Tongue (tissue), 3 donors: ENCODE measurements at places on chromosomes 7 and 10. TPM values are rescaled to one million over a fixed set of nuclear protein-coding genes. Genes with fewer than 3 reads are reported as not detected.

GRCh38 chr10:128001363-128001745 lies 94.5 kb downstream of the PTPRE start:
- DNase-seq = no peak

GRCh38 chr10:137031-137430 lies 1.8 kb downstream of the ZMYND11 start:
- peak; percentile 9 for DNase-seq

DNA sequence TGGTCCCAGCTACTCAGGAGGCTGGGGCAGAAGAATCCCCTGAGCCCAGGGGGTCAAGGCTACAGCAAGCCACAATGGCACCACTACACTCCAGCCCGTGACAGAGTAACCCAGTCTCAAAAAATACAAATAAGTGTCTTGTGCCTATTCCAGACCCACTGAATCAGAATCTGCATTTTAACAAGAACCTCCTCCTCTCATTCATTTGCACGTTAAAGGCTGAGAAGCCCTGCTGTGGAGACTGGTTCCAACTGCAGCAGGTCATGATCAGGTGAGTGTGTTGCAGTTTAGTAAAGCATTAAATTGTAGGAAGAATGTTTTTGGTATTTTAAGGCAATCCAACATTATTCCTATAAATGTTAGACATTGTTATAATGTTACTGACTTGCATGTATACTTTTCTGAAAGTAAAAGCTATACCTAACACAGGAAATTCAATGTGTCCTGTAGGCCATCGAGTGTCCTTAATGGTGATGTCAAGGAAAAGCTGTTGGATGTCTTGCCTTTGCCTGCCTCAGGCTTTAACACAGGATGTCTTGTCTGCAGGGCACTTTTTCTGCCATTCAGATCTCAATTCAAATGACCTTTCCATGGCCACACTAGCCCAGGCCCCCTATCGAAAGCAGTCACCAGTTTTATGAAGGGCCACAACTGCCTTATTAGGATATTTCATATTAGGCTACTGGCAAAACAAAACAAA lies 30.4 kb downstream of the MKRN1 start:
- no peak for DNase-seq

DNA sequence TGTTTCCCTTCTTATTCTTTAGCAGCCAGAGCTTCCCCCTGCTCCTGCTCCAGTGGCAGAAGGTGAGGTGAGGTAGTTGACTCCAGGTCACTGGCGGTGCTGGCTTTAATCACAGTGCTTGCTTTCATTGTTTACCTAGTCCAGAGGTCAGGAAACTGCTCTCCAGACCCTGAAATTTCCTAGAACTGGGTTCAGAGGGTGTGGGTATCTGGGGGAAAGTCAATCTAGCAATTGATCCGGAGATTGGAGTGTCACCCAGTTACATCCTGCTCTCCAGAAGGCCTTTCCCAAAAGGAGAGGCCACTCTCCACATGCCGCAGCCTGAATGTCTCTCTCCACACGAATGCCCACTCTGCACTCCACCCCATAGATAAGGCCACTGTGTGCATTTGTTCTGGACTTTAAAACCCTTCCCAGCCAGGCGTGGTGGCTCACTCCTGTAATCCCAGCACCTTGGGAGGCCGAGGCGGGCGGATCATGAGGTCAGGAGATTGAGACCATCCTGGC lies 2.1 kb upstream of the MBL2 start:
- DNase-seq = no peak

DNA sequence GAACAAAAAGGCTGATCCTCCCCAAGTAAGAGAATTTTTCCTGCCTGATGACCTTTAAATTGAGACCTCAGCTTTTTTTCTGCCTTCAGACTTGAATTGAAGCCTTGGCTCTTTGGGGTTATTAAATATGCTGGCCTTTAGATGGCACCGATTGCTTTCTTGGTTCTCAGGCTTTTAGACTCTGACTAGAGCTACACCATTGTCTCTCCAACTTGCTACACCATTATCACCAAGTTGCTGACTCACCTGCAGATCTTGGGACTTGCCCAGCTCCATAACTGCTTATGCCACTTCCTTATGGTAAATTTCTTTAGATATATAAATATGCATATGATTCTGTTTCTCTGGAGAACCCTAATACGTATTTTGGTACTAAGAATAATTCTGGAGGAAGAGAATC lies 3.1 kb upstream of the ABCA13 start:
- DNase-seq = no peak

PDE1C gene
- total RNA-seq = 9.9 TPM

PILRB gene
- total RNA-seq = 14.8 TPM

DNA sequence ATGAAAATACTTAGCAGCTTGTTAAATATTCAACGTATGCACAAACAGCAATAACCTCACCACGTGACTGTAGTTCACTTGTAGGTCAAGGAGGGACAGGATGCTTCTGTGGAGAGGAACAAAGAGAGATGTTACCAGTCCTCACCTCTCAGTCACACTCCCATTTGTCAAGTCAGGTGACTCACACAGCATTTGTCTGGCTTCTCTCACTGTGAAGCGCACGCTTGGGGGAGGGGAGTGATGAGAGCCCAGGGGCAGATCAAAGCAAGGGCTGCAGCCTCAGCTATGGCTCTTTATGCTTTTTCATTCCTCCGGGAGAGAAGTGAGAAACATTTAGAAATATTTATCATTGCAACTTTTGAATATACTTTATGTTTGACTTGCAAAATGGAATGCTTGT lies 2.9 kb upstream of the RBM20 start:
- DNase-seq = peak; percentile 42

DNA sequence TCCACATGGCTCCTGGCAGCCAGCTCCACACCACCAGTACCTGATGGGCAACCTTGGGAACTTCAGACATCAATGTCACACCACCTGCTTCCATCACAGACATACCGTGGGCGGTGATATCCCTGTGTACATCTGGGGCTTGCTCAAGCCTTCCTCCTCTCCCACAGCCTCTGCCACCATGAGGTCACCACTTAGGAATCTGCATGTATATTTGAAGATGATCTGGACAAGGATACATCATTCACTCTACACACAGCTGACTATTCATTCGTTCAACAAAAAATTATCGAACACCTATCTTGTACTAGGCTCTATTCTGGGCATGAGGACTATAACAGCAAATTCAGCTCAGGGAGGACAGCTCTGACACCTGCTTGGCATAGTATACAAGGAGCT lies 6.8 kb downstream of the DLG5 start:
- DNase-seq = no peak

DNA sequence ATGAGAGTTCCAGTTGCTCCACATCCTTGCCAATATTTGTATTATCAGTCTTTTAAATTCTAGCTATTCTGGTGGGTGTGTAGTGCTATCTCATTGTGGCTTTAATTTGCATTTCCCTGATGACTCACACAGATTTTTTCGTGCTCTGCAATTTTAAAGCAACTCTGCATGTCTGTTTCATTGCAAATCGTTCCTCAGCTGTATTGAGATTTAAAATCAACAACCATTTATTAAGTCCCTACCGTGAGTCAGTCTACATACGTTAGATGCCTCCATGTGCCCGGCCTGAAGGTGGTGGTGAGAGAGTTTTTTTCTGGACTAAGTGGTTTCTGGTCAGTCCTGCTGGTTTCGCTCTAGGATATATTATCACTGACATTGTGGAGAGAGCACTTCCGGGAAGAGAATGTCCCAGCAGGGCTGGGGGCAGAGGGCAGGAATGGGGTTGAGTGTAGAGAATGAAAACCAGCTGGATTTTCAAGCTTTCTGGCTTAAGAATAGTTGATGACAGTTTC lies 8.4 kb upstream of the HYCC1 start:
- no peak for DNase-seq

DNA sequence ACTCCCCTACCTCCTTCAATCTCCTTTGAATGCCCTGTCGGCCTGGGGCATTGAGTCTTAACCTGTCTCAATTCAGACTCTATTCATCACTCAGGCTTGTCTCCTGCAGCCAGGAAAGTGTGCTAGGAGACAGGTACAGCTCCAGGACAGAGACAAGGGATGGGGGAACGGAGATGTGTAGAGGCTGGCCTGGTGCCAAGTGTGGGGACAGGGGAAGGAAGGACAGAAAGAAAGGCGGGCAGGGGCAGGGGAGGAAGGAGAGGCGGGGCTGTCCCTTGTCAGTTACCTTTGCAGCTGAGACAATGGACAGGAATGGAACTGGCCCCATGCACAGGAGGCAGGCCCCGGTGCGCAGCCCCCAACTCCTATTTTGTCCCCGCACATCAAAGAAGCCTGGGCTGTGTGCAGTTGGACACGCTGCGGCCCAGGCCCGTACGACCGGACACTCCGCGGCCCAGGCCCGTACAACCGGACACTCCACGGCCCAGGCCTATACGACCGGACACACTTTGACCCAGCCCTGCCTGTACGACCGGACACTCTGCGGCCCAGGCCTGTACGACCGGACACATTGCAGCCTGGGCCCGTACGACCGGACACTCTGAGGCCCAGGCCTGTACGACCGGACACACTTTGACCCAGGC lies 36.9 kb downstream of the CHST15 start:
- no peak for DNase-seq

GRCh38 chr10:45375101-45375500 lies 1.1 kb downstream of the ALOX5 start:
- DNase-seq = no peak

MGMT gene
- 37.8 TPM for total RNA-seq

GRCh38 chr7:4882169-4883032 lies 1.1 kb downstream of the RADIL start:
- peak; percentile 71 for DNase-seq

DNA sequence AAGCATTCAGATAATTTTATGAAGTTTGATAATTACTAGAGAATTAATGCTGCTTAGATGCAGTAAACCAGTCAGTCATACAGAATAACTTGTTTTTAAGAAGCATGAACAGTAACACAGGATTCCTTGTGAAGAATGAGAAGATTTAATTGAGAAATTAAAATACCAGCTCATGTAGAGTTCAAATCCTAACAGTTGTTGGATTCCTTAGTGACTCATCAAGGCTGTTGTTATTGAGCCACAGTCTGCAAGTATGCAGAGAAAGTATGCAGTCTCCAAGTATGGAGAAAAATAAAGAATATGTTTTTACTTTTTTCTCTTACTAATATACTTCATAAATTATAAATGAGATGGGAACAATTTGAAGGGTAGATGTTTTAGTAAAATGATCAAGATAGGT lies 30.2 kb upstream of the CYP26C1 start:
- peak; percentile 5 for DNase-seq

- DNase-seq = no peak
Measured at GRCh38 chr7:79504607-79505389, 51.3 kb upstream of the MAGI2 start.

DNA sequence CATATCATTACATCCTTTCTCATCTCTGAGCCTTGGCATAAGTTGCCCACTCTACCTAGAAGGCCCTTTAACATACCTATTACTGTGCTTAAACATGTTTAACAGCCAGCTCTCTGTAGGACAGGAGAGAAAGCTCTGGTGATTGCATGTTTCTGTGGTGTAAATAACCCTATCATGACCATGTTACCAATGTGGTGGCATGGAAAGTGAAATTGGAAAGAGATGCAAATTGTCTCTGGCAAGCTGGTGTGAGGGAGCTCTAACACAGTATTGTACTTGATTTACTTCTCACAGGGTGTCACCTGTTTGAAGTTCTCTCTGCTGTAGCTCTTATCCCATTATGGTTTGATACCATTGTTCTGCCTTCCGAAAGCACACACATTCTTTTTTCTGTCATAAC lies 231.8 kb upstream of the DKK1 start:
- DNase-seq = no peak

- DNase-seq = peak; percentile 56
Measured at GRCh38 chr7:2483494-2483893, 7.3 kb upstream of the GRIFIN start.

TMEM229A gene
- not detected for total RNA-seq

DNA sequence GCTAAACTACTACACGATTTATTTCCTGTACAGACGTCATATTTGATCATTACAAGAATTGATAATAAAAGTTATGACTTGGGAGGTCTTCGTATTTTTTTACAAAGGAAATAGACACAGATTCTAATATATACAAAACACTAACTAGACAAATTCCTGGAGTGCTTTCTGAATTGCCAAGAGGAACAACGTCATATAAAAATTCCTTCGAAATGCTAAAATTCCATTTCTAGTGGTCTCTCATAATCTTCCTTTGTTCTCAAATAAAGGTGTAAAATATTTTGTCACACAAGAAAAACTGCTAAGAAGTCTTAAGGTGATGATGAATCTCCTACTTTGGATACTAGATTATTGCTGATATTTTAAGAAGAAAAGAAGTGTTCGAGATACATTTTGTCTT lies 85.4 kb downstream of the CDK6 start:
- DNase-seq = no peak

- DNase-seq = peak; percentile 56
Measured at GRCh38 chr7:121000081-121000983, 11.8 kb downstream of the CPED1 start.

DNAJC1 gene
- total RNA-seq = 29.4 TPM

DNA sequence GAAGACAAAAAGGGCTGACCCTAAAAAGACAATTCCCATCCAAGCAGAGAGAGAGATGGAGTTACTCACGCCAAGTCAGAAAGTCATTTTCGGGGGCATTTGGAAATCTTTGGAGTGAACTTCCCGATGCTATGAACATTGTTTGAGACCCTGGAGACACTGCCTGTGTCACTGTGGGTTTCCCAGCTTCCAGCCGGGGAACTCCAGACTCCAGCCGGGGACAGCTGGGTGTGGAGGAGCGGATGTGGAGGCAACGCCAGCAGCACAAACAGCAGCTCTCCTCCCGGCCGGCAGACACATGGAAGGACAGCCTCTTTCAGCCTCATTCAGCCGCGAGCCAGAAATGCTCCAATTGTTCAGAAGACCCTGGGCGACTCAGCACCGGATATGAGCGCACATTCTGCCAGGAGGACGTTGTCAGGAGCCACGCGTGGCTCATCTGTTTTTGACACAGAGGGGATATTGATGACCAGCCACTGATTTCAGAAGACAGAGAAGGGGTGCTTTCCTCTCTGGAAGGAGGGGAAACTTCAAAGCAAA lies 97.6 kb downstream of the PRPF18 start:
- DNase-seq = peak; percentile 93

- DNase-seq = no peak
Measured at GRCh38 chr7:128812514-128813168, 17.6 kb upstream of the FLNC start.

DNA sequence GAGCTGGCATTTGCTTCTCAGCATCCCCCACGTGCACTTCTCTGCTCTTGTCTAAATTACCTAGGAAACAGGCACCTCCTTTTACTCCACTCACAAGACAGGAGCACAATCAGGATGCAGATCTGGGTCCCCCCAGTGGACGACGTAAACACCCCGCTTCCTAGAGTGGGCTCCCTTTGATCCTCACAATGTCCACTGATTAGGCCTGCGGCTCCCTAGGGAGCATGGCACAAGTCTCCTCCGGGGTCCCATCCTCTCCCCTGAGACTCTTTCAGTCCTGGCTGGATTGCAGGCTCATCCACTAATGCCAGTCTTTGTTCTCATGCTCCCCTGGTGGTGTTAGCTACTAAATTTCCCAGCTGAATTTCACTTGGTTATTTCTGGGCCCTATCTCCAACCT lies 98.3 kb downstream of the GLI3 start:
- DNase-seq = no peak

GRCh38 chr7:47573758-47574481 lies 8.0 kb downstream of the TNS3 start:
- peak; percentile 79 for DNase-seq
